ENCODE measurements at places on chromosomes 6 and 20.

GRCh38 chr6:23174781-23175361 is 605.5 kb downstream of the HDGFL1 start:
- DNase-seq, result no peak

- DNase-seq, result no peak
These were observed 1524.3 kb downstream of the HACE1 start for GRCh38 chr6:103335412-103335811.

- peak; percentile 35 for DNase-seq
These were observed at the start of gene TGIF2 for GRCh38 chr20:36573103-36573797. Gene TGIF2 (plus strand): TSS chr20:36573597. CDS start chr20:36578775, 5,178 bp downstream.

DNA sequence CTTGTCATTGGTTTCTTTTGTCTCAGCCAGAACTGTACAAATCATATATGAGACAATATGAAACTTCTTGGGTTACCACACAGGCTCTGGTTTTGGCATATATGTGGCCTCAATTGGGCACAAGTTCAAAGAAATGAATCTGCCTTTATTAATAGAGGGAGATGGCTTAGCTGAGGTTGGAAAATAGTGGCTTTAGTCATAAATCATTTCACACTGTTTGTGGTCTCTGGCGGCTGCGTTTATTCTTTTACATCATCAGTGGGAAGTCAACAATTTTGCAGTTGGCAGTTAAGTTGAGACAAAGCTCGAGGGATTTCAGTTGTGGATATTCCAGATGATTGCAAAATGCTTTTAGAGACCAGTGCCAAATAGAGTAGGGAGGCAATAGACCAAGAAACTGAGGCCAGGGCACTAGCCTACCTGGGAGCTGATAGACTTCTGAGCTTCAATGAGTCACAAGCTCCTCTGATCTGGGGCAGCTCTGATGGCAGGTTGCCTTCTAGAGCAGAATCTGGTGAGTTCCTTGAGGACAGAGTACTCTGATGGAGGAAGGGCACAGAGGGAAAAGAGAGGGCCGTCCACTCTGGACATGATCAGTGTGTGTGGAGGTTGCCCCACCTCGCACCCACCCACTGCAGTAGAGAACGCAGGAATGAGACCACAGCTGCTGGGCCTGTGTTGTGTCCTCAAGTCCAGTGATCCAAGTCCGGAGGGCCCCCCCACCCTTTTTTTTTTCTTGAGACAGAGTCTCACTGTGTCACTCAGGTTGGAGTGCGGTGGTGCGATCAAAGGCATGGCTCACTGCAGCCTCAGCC is 73.5 kb downstream of the ARMC2 start:
- DNase-seq, result no peak

- no peak for DNase-seq
These were observed 37.0 kb upstream of the PRL start for GRCh38 chr6:22333802-22334201.

DNA sequence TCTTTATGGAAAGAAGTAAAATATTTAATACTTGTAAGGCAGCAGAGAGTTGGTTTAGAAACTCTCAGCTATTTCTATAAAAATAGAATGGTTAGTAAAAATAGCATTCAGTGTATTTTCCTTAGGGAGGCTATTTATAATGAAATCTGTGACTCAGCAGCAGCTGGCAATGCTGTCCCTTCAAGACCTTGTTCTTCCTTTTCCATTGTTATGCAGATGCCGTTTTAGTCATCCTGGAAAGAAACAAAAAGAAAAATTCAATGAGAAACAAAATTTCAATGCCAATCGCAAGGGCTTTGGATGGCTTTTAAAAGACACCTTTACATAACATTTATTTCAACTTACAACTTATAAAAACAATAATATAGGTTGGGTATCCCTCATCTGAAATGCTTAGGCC is 17.5 kb downstream of the MPC1 start:
- no peak for DNase-seq
